ENCODE measurements at places on chromosomes 11 and 22.

- no peak for DNase-seq
Observed at GRCh38 chr11:34978236-34979191, 62.1 kb downstream of the PDHX start.

- no peak for DNase-seq
Observed at GRCh38 chr11:1048375-1049070, 12.0 kb upstream of the MUC6 start.

DNA sequence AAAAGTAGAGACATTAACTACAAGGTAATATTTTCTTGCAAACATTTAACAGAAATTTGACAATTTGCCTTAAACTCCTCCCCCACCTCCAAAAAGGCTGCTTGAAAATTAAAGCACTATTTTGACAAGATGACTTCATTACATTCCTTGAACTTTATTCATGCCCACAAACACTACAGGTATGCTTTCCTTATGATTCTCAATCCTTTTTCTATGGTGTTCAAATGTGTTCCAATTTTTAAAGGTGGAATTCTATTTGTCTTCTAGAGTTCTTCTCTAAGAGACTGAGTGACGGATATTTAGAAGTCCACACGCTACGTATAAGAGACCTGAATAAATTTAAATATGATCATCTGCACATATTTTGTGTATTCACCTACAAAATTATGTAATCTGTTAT, 69.4 kb downstream of the MRTFA start:
- no peak for DNase-seq

DNA sequence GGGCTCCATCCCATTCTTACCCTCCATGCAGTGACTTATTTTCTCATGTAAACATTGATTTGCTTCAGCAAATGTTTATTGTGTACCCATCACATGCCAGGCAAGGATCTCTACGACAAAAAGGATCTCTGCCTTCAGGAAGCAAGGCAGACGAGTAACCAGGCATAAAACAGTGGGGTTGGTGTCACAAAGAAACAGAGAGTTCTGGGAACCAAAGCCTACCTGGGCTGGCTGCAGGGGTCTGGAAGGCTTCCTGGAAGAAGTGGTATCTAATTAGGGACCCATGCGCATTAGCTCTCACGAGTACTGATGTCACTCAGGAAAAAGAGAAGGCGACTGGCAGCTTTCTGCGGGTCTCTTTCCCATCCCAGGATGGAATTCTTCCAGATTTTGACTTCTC, 44.5 kb downstream of the KIAA1671 start:
- no peak for DNase-seq

- DNase-seq, result no peak
Observed at GRCh38 chr11:87394924-87395323, 357.2 kb downstream of the TMEM135 start.

DNA sequence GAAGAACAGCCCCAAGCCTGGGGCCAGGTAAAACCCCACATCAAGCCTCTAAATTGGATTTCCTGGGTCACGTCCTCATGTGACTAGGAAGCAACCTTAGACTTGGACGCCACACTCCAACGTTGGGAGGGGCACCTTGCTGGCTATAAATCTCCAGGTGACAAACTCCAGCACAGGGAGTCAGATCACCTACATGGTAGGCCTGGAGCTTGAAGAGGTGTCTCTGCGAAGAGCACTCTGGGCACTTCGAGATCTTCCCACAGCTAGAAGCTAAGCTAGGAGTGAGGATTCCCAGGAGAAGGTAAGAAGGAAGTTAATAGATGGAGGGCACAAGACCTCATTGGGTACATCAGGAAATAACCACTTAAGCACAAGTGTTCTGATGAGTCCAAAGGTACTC, 77.1 kb upstream of the GNAZ start:
- DNase-seq, result no peak

GRCh38 chr22:26735019-26735409, 77.6 kb downstream of the MIAT start:
- no peak for DNase-seq

DNA sequence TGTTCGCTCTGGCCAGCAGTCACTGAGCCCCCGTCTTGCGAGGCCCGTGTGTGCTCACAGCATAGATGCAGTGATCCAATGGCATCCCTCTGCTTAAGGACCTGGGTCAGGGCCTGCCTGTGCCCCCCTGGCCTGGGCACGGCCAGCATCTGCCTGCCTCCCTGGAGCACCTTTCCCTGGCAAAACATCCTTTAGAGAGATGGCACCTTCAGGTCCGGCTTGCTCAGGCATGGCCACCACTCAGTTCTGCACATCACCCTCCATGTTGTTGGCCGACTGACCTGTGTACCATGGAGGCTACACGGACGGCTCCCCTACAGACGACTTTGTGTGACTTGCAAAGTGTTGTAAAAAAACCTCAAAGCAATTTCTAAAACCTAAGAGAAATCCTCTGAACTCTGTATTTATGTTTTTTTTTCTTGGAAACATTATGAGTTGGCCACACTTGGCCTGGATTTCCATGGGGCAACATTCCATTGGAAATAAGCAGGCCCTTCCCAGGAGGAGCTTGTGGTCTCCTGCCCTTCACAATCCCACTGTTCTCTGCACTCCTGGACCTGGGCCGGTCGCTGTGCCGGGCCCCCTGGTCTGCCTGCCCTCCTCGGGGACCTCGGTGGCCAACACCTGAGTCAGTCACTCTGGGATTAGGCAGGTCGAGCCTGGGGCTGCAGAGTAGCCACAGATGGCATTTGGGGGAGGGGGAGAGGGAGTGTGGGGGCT, 592.4 kb downstream of the TBC1D22A start:
- no peak for DNase-seq

DNA sequence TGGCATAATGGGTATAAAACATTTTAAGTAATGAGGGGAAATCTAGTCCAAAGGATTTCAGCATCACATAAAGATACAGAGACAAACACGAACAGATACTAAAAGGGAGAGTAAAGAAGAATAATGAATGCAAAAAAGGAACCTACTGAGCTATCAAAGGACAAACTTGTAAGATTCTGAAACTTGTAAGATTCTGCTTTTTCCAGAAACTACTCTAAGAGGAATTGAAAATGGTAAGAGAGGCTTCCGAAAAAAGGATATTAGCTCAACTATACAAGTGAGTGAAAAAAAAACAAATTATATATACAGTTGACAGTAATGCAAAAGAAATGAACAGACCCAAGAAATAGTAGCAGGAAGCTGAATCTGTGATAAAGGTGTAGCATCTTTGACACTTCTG, 37.7 kb downstream of the POLD3 start:
- DNase-seq, result no peak

DNA sequence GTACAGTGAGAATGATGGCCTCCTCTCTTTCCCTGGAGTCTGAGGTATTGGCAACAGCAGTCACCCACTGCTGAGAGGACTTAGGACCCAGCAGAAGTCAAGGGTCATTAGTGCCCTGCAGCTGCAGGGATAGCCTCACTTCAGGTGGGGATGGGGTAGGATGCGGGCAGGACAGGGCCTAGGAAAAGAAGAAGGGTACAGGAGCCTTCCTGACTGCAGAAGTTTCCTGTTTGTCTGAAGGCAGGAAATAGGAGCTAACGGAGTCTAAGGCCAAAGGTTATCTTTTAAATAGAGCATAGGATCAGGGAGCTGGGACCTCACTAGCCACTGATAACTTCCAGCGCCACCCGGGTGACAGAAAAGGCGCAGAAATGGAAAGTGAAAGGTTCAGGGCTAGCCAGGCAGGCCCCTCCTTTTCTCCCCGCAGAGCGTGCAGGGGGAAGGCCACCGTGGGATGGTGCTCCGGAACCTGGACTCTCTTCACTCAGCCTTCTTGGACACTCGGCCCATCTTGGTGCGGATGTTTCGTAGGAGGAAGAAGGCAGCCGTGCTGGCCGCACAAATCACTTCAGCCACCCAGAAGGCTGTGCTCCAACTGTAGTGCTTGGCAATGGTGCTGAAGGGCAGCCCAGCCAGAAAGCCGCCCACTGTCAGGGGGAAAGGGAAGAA, 6.0 kb downstream of the TRAPPC4 start:
- DNase-seq, result no peak

- DNase-seq, result no peak
Observed at GRCh38 chr11:114297806-114298709, 1.9 kb downstream of the NNMT start.

DNA sequence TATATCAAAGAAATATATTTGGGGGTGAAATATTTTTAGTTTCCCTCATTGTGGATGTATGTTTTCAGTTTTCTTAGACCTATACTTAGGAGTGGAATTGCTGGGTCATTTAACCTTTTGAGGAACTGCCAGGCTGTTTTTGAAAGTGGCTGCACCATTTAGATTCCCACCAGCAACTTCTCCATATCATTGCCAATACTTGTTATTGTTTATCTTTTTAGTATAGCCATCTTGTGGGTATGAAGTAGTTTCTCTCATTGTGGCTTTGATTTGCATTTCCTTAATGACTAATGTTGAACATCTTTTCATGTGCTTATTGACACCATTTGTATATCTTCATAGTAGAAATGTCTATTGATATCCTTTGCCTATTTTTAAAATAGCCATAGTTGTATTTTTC, 62.1 kb upstream of the B3GNT6 start:
- DNase-seq, result no peak

DNA sequence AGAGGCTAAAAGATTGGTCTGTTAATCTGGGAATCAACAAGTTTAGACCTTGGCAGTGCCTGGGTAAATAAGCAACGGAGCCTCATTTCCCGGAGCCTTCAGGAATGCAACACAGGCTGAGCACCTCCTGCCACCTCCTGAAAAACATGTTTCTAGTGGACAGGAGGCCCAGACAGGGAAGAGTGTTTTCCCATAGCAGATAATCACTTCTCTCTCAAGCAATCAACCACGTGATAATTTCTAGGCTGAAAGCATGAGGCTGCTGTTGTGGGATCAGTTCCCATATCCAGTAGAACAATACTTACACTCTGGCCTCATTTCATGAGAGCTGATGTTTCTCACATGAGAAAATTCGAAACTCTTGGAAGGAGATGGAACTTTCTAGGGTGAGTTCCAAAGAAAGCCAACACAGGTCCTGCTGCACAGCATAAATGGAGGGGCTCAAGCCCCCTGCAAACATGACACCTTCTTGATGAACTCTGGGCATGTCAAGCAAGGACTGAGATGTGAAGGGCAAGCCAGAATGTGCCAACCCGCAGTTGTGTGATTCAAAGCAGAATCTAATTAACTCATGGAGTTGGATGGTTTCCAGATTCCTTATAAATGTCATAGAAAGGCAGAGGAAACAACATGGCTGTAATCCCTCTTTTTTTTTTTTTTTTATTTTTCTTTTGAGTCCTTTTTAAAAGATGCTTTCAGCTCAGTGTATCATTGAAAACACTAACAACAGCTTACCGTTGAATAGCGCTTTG, 228.5 kb upstream of the SESN3 start:
- DNase-seq, result no peak

DNA sequence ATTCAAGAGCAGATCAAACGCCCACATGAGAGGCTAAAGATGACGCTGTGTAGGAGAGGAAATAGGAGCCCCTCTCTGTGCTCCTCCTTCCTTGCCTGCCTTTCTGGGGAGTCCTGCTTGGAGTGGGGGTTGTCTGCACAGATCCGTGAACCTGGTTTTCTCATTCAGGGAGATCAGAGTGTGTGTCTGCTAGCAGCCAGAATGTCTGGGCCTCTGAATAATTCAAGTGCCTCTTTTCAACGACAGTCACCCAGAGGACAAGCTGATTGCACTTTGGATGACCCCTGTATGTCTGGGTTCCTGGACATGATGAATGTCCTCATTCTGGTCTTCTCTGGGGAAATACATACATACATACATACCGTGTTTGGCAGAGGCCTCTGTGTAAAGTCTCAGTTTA, 592.5 kb upstream of the B3GAT1 start:
- no peak for DNase-seq

GRCh38 chr11:134340354-134340964, 8.7 kb downstream of the GLB1L2 start:
- DNase-seq, result no peak

DNA sequence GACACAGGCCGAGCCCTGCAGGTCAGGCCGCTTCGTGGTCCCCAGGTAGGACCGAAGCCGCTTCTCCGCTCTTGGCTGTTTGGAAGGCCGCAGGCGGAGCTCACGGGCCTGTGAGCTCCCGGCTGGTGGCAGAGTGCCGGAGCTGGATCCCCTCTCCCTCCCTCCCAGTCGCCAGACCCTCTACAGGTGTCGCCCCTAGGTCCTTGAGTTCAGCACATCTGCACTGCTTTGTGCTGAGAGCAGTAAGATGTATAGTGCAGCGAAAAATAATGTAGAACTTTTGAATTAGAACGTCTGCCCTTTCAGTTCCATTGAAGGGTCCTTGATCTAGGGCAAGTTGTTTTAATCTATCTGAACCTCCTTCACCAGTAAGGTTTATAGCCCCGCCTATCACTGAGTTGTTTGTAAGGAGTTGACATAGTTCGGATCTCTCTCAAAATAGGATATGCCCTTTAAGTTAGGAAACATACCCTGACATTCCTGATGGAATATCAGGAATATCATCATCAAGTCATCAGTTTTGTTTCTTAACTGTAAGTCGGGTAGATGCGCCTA, 419 bp downstream of the ANKRD49 start:
- DNase-seq, result no peak

DNA sequence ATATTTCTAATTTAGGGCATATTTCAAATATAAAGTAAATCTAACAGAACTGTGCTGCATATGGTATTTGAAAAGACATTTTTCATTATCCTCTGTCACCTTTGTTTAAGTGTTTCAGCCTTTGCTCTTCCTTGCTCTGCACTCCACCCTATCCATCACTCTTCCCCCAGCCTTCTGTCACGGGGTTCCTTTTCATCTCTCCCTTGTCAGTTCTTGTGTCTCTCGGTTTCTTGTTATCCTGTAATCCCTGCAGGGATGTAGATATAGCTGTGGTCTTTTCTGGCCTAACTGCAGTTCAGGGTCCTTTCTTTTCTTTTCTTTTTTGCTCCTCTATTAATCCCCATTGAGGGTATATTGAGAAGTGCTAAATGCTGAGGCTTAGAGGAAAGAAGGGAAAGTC, 261.9 kb downstream of the DCDC1 start:
- no peak for DNase-seq

- DNase-seq, result no peak
Observed at GRCh38 chr11:115263799-115264656, 240.2 kb downstream of the CADM1 start.

GRCh38 chr22:43926349-43926710, 2.7 kb downstream of the PNPLA3 start:
- no peak for DNase-seq

DNA sequence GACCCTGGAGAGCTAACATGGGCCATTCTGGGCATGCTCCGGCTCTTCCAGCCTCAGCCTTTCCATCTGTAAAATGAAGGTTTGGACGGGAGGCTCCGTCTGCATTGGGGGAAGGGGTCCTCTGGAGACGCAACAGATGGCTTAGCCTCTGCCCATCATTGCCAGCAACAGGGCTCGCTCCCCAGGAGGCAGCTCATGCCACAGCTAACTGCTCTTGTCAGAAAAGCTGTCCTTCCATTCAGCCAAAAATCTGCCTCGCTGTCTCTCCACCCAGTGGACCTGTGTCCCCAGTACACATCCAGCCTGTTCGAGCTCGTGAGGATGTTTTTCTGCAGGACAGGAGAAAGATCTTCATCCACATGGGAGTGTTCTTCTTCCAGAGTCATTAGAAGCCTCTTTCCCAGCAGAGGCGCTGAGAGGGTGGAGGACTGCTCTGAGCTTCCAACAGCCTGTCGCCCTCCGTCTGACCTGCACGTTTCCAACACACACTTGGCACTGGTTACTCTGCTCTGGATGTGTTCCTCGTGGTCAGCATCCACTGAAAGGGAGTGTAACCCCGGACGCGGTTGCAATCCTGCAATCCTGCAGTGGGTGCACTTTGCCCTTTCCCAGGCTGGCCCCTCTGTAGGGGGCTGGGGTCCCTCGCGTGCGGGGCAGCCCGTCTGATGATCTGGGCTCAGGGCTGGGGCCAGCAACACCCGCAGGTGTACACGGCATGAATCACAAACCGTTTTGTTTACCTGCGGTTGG, 1340.9 kb downstream of the TBC1D22A start:
- no peak for DNase-seq
